ENCODE measurements at places on chromosomes 5 and 9.

- no peak for DNase-seq
These were observed 23.8 kb upstream of the SPTAN1 start for GRCh38 chr9:128528445-128529160.

DNA sequence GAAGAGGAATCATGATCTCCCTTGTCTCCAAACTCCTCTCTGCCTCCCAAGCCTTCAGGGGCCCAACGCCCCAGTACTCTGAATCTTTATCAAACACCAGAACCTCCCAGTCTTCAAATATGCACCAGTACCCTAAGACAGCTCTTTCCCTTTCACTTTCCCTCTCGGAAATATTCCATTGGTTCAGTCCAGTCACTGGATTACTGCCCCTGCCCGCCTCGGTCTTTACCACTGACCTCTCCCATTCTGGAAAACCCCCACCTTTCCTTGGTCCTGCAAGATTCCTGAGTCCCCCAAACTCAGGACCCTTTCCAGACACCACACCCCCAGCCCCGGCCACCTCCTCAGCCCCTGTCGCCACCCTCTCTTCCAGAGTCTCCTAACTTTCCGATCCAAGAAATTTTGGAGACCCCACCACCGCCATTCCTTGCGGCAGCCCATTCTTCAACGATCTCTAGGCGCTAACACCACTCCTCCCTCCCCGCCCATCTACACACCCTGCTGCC, 674 bp downstream of the C5orf15 start:
- DNase-seq, result no peak

- DNase-seq, result no peak
These were observed 48.6 kb upstream of the GDNF start for GRCh38 chr5:37888476-37888875.

- no peak for DNase-seq
These were observed 227.1 kb downstream of the ZSWIM6 start for GRCh38 chr5:61559146-61559545.

GRCh38 chr5:84274585-84275468, 109.9 kb downstream of the EDIL3 start:
- DNase-seq, result peak; percentile 9

DNA sequence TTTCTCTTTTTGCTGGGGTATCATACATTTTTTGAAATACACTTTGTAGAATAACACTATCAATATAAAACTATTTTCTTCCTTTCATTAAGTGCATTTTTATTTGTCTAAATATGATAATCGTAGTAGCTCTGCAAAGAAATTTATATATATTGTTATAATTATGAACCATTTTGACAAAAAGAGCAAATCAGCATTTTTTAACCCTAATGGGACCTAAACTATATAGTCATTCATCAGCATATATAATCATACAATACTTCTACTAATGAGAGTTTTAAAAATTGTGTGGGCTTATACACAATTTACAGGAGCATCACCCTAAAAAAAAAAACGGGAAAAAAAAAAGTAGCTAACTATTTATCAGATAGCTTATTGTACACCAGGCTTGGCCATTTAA, 329.7 kb upstream of the TYRP1 start:
- DNase-seq, result no peak

DNA sequence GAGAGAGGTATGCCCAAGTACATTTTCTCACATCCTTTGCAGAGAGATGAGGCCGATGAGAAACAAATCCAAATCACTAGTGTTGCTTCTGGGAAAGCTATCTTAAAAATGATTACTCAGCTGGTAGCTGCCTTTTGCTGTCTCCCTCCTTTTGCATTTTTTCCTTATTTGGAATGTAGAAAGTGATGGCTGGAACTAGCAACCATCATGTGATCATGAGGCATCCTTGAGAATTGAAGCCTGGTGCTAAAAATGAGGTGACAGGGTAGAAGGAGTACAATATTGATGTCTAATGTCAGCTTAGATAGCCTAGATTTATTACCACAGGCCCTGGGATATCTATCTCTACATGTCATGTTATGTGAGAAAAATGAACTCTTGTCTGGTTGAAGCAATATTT, 109.3 kb upstream of the TAF11L2 start:
- DNase-seq, result no peak

- DNase-seq, result no peak
These were observed 53.2 kb upstream of the HMHB1 start for GRCh38 chr5:143758750-143759149.

- peak; percentile 73 for DNase-seq
These were observed 44.5 kb upstream of the ANGPTL2 start for GRCh38 chr9:127166651-127167524.

- no peak for DNase-seq
These were observed 439.6 kb upstream of the PTGER4 start for GRCh38 chr5:40240111-40240510.

- no peak for DNase-seq
These were observed 12.1 kb downstream of the DCAF12 start for GRCh38 chr9:34114436-34114835.

DNA sequence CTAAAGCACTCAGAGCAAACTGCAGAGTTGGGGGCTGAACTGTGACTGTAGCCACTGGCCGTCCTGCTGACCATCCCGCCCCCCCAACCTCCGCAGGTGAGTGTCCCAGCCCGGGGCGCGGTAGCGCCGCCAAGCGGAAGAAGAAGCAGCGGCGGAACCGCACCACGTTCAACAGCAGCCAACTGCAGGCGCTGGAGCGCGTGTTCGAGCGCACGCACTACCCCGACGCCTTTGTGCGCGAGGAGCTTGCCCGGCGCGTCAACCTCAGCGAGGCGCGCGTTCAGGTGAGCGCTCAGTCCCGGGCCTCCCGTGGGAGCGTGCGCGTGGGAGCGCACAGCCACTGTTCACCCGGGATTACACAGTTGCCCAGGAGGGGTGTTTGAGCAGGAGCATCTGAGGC, 33.7 kb downstream of the PTGES start:
- no peak for DNase-seq

GRCh38 chr5:38651806-38652205, 95.4 kb upstream of the LIFR start:
- no peak for DNase-seq

GRCh38 chr9:117787746-117788145, 83.5 kb downstream of the TLR4 start:
- no peak for DNase-seq

DNA sequence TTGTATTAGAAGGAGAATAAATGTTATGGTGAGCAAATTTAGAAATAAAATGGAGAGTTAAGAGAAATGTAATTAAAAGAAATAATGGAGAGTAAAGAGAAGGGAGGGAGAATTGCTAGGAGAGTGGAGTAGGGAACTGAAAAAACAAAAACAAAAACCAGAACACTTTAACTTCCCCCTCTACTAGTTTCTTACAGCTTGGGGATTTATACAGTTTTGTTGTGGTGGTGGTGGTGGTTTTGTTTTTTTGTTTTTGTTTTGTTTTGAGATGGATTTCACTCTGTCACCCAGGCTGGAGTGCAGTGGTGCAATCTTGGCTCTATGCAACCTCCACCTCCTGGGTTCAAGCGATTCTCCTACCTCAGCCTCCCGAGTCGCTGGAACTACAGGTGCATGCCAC, 322.4 kb downstream of the TMEM167A start:
- no peak for DNase-seq

DNA sequence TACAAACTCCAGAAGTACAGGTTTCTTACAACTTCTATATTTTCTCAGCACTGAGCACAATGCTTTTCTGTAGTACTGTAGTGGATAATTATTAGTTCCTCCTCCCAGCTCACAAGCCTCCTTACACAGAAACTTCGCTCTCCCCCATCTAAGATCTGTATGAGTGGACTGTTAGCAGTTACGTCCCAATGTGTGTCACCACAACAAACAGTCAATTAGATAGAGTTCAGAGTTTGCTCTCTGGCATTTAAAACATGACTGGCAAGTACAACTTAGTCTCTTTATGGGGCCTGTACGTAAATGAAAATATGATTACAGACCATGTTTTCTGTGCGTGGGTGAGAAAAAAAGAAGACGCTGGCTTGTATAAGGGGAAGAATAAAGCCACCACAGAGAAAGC, 631.4 kb upstream of the DMAC1 start:
- no peak for DNase-seq

- no peak for DNase-seq
These were observed 31.4 kb upstream of the SPATA31C2 start for GRCh38 chr9:88169700-88170099.

- no peak for DNase-seq
These were observed 261.8 kb downstream of the GAS1 start for GRCh38 chr9:86685556-86685955.

- DNase-seq, result no peak
These were observed 218.2 kb upstream of the ADAMTS16 start for GRCh38 chr5:4921929-4922328.

GRCh38 chr5:172870291-172870714, 36.3 kb downstream of the ERGIC1 start:
- no peak for DNase-seq

GRCh38 chr5:169827769-169828168, 152.5 kb downstream of the INSYN2B start:
- no peak for DNase-seq

- no peak for DNase-seq
These were observed 35.2 kb downstream of the DDX4 start for GRCh38 chr5:55773057-55773456.

DNA sequence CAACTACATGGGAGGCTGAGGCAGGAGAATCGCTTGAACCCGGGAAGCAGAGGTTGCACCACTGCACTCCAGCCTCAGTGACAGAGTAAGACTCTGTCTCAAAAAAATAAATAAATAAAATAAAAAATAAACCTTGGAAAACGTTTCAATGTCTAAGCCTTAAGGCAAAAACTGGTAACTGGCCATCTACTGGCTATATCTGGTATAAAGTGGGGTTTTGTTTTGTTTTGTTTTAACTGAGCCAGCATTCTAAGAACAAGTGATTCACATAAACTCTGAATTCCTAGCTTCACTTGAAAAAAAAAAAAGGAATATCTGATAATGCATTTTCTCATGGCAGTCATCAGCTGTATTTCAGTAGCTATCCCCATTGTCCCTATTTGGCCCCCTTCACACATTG, 126.1 kb upstream of the EFNA5 start:
- DNase-seq, result no peak

DNA sequence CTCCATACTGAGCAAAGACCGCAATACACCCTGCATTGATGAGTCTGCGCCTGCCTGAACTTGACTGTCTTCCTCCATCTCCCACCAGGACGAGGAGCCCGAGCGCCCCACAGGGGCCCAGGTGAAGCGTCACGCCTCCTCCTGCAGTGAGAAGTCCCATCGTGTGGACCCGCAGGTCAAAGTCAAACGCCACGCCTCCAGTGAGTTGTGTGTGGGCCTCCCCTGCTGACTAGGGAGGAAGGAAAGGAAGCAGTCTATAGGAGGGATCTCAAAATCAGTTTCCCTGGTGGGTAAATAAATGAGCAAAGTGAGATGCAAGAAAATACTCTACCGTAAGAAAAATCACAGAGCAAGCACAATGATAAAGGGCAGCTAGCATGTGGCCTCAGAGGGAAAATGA, 22.8 kb upstream of the GRPEL2 start:
- no peak for DNase-seq

DNA sequence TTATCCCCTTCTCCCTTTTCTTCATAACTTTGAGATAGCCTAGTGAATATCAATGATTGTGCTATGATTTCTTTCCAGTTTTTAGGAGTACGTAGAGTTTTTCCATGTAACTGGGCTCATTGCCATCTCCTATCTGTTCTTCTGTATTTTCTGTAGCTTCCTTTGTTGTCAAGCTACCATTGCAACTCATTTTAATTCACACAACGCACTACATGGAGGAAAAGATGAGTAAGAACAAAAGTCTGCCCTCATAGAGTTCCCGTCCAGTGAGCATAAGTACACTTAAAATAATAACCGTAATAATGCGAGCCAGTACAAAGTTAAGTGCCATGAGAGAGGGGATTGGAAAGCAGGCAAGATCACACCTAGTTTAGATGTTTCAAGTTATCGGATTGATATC, 177.7 kb downstream of the PAM start:
- no peak for DNase-seq

GRCh38 chr5:66255714-66256113, 111.6 kb downstream of the SREK1 start:
- DNase-seq, result no peak

- DNase-seq, result no peak
These were observed 27.6 kb downstream of the TPPP start for GRCh38 chr5:665541-665955.

DNA sequence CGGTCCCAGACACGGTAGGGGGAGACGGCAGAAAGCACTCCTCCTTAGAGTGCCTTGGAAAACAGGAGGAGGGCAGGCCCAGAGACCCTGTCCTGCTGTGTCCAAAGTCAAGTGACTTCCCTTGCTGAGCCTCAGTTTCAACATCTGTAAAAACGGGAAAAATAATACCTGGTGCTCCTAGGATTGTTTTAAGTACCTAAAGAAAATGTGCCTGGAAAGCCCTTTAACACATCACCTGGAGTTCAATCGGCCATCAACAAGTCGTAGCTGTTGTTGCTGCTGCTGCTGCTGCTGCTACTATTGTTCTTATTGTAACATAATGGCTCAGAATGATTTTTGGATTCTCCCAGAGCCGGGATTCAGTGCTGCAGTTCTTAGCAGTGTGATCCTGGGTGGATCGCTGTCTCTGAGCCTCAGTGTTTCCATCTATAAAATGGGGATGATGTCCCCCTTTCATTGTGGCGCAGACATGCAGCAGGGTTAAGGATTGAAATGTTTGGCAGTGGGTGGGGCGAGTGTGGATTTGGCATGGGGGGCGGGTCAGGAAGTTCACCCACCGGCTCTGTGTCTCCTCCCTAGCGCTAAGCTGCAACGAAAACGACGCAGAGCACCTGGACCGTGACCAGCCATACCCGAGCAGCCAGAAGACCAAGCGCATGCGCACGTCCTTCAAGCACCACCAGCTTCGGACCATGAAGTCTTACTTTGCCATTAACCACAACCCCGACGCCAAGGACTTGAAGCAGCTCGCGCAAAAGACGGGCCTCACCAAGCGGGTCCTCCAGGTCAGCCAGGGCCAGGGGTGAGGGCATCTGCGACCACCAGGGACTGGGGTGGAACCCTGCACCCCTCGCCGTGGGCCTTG, 9.2 kb downstream of the LHX2 start:
- no peak for DNase-seq

GRCh38 chr9:134406366-134407120, 80.3 kb downstream of the RXRA start:
- DNase-seq, result no peak

DNA sequence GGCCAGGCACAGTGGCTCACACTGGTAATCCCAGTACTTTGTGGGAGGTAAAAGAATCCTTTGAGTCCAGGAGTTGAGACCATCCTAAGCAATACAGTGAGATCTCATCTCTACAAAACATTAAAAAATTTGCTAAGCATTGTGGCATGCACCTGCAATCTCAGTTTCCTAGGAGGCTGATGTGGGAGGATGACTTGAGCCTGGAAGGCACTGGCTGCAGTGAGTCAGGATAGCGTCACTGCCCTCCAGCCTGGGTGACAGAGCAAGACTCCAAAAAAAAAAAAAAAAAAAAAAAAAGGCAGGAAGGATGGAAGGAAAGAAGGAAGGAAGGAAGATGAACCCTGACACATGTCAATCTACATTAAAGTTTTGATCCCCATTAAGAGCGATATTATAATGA, 1452.2 kb upstream of the ACO1 start:
- DNase-seq, result no peak

DNA sequence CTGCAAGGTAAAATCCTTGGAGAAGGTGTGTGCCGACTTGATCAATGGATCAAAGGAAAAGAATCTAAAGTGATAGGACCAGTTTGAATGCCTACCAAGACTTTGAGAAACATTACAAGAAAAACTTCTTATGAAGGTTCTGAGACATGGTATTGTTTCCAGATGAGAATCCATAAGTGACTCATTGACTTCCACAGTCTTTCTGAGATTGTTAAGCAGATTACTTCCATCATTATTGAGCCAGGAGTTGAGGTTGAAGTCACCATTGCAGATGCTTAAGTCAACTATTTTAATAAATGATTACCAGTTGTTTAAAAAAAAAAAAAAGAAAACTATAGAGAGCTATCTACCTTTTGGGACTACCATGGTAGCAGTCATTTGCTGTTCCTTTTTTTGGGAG, 7.0 kb downstream of the LNPEP start:
- no peak for DNase-seq
